Hypothalamus (tissue), 51 donors: ENCODE measurements at places on chromosomes 2 and 18.

DNA sequence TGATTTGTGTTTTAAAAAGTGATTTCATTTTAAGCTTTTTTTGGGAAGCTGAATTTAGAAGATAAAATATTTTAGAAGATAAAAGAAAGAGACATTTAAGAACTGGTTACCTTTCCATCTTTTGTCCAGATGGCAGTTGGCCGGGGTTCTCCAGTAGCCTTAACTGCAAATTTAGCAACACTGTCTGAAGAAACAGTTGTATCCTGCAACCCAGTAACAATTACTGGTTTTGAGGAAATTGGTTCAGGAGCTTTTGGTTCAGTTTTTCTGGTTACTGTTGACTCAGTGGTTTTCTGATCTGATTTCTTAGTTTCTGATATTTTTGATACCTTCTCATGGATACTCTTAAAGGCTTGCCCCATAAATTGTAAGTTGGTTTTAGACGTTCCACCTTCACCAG is 49.9 kb downstream of the PLEKHA3 start:
- no peak for DNase-seq

- no peak for DNase-seq
Observed at GRCh38 chr2:100004348-100004884, 138.0 kb downstream of the AFF3 start.

DNA sequence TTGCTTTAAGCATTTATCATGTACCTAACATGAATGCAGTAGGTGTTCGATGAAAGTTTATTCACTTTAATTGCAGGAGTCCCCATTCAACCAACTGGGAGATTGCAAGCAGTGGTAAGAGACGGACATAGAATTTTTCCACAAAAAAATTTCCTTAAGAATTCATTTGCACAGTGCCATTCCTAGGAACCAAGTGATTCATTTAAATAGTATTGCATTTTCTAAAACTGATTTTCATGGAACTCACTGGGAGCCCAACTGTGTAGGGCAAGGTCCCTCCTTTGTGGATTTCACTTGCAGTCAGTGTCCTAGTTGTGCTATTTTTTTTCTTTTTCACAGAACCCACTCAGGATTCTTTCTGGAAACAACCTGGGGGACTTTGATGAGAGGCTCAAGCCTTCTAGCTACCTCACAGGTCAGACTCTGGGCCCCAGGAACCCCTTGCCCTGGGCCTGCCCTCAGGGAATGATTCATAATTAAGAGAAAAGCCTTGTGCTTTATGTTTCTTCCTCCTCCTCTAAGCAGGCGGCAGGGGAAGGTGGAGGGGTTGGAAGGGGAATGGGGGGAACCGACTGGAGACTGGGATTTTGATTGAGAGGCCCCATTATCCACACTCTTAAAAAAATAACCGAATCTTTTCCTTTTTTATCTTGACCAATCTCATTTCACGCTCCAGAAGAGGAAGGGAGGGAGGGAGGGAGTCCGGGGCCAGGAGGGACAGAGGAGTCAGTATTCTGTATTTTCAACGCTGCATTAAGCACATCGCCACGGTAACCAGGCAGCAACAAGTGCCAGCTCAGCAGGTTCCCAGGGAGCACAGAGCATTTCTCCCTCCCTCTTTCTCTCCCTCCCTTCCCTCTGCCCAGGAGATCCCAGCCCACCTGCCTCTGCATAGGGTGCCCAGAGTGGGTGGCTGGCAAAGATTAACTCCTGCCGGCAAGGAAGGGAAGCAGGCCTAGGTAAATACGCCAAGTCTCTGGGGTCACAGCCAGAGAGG is 51.8 kb downstream of the PSD4 start:
- DNase-seq, result no peak

DNA sequence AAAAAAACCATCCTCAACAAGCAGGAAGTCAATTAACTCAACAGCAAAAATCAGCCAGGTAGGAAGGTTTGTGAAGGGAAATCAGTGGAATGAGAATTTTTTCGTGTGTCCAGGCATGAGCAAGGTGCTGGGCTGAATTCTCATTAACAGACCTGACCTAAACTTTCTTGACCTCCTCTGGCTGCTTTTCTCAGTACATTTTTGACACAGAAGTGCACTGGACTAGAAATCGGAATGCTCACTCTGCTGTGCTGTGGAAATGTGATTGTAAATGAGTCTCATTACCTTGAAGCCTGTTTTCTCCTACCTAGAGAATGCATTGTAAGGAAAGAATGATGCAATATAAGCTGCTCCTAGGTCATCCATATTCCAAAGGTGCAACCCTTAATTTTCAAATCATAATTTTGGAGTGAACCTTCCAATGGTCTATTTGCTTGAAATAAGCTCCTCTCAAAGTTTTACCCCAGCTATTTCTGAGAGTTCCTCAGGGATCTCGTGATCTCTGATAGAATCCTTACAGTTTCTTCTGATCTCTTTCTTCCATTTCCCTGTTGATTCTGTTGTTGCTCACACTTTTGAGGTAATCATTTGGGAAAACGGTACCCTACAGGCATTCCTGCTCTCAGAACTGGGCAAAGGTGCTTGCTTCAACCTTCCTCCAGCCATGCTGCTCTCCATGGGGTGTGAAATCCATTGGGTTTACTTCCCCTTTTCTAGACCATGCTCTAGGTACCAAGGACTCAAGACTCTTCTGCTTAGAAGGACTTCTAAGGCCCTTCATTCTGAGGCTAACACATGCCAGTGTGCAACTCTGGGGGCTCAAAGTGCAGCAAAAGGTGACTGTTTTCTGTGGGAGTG is 104.9 kb upstream of the ITPRID2 start:
- DNase-seq, result no peak

GRCh38 chr18:23203891-23204432 is 68.7 kb downstream of the CABLES1 start:
- no peak for DNase-seq

- no peak for DNase-seq
Observed at GRCh38 chr2:160144280-160144990, 55.6 kb downstream of the ITGB6 start.

- DNase-seq, result no peak
Observed at GRCh38 chr18:55038162-55038561, 78.9 kb upstream of the CCDC68 start.

DNA sequence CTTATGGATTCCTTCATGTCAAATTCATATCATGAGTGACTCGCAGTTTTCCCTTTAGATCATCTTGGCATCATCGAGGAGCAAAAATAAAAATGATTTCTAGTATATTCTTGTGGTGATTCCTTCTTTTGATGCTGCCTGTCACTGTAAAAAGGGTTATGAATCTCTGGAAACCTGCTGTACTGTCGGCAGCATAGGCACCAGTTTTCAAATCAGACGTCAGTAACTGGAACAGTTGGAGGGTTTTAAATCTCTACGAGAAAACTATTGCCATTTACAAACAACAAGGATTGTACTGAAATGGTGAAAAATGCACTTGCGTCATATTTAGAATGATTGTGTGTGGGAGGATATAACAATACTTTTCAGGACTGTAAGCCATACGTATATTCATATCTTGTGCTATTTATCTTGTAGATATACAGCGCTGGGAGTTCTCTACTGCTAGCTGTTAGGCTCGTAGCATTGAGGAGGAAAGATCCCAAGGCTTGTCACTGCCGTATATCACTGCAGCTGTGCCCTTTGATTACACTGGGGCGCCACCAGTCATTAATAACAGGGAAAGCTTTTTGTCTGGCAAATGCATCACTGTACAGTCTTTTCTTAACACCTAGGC is 320.7 kb downstream of the MTX2 start:
- no peak for DNase-seq

DNA sequence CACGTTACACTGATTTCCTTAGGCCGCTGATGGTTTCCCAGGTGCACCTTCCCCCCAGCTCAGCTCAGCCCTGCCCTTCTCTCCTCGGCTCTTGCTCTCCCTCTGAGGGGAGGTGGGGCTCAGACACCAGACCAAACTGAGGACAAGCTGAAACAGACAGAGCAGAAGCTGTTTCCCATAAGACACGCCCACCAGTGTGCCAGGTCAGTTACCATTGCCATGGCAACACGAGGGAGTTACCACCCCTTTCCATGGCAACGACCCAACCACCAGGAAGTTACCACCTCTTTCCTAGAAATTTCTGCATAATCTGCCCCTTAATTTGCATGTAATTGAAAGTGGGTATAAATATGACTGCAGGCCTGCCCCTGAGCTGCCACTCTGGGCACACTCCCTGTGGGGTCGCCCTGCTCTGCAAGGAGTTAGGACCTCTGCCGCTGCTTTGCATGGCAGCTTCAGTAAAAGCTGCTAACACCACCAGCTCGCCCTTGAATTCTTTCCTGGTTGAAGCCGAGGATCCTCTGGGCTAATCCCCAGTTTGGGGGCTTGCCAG is 120.9 kb upstream of the SMIM21 start:
- no peak for DNase-seq

GRCh38 chr18:394262-394986 is 106.1 kb downstream of the COLEC12 start:
- DNase-seq, result no peak

DNA sequence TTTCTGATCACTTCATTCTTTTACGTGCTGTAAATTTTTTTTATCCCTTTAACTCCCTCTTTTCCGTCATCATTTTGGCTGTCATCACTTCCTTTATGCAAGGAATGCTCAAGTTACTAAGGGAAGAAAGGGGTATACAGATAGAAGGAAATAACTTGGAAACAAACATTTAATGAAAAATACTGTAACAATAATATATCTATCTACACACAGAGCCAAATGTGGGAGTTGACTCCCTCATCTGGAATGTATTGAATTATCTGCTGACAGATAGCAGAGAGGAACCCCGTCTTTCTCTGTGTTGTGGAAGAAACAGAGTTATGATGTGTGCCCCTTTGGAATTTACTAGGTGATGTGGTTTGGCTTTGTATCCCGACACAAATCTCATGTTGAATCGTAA is 182.5 kb upstream of the NXPH2 start:
- no peak for DNase-seq

DNA sequence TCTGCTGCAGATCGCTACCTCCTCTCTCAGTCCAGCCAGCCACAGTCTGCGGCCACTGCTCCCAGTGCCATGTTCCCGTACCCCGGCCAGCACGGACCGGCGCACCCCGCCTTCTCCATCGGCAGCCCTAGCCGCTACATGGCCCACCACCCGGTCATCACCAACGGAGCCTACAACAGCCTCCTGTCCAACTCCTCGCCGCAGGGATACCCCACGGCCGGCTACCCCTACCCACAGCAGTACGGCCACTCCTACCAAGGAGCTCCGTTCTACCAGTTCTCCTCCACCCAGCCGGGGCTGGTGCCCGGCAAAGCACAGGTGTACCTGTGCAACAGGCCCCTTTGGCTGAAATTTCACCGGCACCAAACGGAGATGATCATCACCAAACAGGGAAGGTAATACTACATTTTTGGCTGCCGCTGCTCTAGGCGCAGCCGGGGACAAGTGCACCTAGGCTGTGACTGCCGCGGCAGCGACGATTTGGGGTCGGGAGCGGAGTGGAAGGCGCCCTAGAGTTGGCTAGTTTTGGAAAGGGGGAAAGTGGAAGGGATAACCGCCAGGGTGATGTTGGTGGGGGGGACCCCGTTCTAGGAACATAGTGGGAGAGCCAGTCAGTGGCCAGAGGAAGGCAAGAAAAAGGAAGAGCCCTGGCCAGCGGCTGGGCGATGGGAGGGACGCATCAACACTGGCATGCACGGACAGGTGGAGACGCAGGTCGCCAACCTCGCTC is 776 bp downstream of the TBR1 start:
- DNase-seq, result no peak

GRCh38 chr2:64854773-64855237 is 134.4 kb upstream of the SLC1A4 start:
- no peak for DNase-seq
